ENCODE measurements at places on chromosomes 2 and 18. TPM values are rescaled to one million over a fixed set of nuclear protein-coding genes. Genes with fewer than 3 reads are reported as not detected.

The SKOR2 gene
- not detected for total RNA-seq

The SMPD4 gene
- 41.4 TPM for total RNA-seq

- no peak overlapping the region for H3K4me3 ChIP-seq
- H3K4me1 ChIP-seq: peaks cover 18% of the 10 kb centered on the region
- no peaks in the 10 kb centered on the region for H3K36me3 ChIP-seq
- H3K27ac ChIP-seq: no peak overlapping the region
- no peak for DNase-seq
These were observed 72.8 kb upstream of the WIPF1 start for GRCh38 chr2:174670446-174670845.

DNA sequence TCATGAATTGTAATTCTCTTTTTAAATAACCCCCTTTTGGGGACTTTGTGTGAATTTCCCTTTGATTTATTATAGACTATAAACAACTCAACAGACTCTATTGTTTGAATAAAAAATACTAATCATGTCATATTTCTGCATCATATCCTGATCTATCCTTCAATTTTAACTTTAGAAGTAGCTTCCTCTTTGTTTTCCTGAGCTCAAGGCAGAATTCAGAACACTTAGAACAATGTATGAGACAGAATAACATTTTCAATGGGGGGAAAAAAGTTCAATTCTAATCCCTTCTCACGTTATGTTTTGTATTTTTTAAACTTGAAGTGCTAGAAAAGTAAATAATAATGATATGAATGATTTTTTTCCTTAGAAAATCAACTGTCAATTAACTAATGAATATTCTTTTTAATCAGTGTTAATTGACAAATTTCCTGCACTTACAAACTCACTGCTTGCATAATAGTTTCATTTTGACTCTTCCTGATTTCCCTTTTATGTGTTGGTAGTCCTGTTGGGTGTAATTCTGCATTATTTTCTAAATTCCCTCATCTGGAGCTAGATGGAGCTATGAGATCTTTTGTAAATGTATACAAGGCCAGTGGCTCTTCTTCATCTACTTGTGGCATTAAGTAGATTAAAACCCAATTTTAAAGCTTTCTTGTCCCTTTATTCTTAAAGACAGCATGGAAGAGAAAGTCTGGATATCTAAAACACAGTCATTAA lies 326.1 kb downstream of the PARD3B start:
- no peaks in the 10 kb centered on the region for H3K27me3 ChIP-seq
- H3K4me1 ChIP-seq: peaks cover 8% of the 10 kb centered on the region
- no peaks in the 10 kb centered on the region for H3K36me3 ChIP-seq
- H3K4me3 ChIP-seq: no peak overlapping the region
